T-cell (primary cell): ENCODE measurements at places on chromosomes 5 and 9.
A peak's percentile ranks its signal among the peaks of the same experiment; 100 is the strongest.

DNA sequence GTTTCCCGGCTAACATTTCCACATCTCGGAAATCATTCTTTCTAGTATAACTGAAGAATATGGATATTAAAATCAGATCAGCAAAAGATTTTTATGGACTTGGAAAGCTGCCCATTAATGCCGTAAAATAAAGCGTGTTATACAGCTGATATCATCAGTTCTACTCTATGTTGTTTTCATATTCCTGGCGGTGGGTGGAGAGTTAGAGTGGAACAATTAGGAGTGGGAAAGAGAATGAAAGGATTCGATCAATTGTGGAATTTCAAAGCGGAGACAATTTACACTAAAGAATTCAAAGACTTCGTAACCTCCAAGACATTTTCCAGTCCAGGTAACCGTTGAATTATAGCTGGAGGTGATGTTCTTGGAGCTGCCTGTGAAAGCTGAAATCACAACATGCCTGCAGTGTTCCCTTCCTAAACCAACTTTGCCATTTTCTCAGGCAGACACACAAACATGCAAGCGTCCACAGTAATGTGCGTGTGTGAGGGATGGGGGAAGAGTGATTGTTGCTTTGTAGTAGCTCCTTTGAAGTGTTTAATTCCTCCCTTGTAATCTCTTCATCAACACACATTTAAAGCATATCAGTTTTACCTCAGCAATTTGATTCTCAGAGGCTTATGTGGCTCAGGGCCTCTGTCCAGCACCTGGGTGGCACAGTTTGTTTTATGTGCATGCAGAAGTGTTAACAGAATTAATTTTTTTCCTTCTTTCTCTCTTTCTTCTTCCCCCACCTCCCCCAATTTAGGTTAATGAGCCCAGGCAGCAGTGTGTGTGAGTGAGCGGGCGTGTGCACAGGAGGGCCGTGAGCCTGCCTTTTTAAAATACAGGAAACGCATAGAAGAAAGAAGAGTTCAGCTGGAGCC, 544.1 kb downstream of the RAB3C start:
- DNase-seq = no peak

GRCh38 chr5:166724284-166724683, 1567.2 kb upstream of the WWC1 start:
- DNase-seq = no peak

DNA sequence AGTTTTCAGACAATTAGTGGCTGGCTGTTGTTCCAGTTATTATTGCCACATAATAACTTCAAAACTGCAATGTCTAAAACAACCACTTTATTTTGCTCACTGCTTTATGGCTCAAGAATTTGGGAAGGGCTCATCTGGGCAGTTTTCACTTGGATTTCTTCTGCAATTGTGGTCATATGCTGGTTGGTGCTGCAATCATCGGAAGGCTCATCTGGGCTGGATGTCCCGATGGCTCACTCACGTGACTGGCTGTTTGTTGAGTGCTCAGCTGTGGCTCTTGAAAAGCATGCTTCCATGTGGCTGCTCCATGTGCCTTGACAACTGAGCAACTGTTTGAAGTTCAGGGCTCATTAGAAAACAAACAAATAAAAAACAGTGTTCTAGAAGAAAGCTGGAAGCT, 1032.5 kb downstream of the DTWD2 start:
- no peak for DNase-seq

DNA sequence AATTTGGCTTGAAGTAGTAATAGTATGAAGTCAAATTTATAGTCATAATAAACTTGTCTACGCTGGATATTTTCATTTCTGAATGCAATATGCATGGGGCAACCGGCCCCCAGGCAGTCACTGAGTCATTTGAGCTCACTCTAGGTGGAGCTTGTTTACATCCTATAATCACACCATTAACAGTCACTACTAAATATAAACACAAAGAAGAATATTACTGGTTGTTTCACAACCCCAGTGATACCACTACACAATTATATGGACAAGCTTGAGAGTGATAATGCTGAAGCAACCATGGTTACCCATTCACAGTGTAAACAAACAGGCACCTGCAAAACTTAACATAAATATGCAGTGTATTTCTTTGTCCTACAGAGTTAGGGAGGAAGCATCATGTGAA, 68.7 kb downstream of the MARCHF3 start:
- DNase-seq = no peak

DNA sequence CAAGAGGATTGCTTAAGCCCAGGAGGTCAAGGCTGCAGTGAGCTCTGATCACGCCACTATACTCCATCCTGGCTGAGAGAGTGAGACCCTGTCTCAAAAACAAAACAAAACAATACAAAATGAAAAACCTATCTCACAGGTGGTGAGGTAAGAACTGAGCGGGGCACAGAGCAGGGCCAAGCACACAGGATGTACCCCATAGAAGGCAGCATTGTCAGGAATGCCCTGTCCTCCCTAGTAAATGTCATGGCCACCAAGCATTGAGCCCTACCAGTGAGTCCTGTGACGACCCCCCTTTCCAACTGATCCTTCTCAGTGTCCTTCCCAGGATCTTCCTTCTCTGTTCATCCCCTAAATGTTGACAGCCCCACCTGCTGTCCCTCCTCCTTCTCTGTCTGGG, 44.6 kb upstream of the ALDH1B1 start:
- DNase-seq = no peak

GRCh38 chr5:158705901-158706300, 393.8 kb downstream of the EBF1 start:
- no peak for DNase-seq

GRCh38 chr9:97747201-97747965, 50.2 kb upstream of the XPA start:
- DNase-seq = no peak

GRCh38 chr5:107578051-107578635, 92.6 kb downstream of the EFNA5 start:
- no peak for DNase-seq

- no peak for DNase-seq
Observed at GRCh38 chr9:103941104-103941503, 153.0 kb upstream of the SMC2 start.

- peak; percentile 23 for DNase-seq
Observed at GRCh38 chr5:95817430-95817829, 5.1 kb downstream of the GLRX start.

- DNase-seq = no peak
Observed at GRCh38 chr9:89814340-89815040, 209.7 kb downstream of the GADD45G start.

- no peak for DNase-seq
Observed at GRCh38 chr5:154418344-154418820, 27.4 kb upstream of the SAP30L start.

- no peak for DNase-seq
Observed at GRCh38 chr5:32565145-32565544, 20.2 kb upstream of the SUB1 start.

DNA sequence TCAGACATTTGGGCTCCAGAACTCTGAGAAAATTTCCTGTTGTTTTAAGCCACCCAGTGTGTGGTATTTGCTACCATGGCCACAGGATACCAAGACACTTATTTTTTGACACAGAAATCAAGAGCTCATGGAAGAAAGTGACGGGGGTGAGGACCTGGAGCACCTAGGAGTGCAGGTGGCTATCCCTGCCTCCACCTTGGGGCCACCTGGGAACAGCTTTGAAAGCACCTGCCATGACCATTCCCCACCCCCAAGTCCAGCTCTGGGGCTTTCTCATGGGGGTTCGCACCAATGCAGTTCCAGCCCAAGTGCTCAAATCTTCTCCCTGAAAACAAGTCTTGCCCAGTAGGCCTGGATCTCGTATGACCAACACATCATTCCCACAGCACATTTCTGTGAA, 214.9 kb upstream of the IRX1 start:
- DNase-seq = no peak

GRCh38 chr5:98499892-98500291, 273.6 kb upstream of the RGMB start:
- DNase-seq = no peak

- DNase-seq = peak; percentile 75
Observed at GRCh38 chr9:76458903-76459693, at the start of gene GCNT1. Gene GCNT1, plus strand, starts transcription at chr9:76459182. Its CDS starts 43,200 bp downstream, at chr9:76502382.

- no peak for DNase-seq
Observed at GRCh38 chr9:14321517-14322130, 7.7 kb upstream of the NFIB start.

GRCh38 chr5:65248896-65249295, 232.8 kb downstream of the ADAMTS6 start:
- DNase-seq = no peak

GRCh38 chr9:90245661-90246060, 397.0 kb downstream of the DIRAS2 start:
- no peak for DNase-seq

DNA sequence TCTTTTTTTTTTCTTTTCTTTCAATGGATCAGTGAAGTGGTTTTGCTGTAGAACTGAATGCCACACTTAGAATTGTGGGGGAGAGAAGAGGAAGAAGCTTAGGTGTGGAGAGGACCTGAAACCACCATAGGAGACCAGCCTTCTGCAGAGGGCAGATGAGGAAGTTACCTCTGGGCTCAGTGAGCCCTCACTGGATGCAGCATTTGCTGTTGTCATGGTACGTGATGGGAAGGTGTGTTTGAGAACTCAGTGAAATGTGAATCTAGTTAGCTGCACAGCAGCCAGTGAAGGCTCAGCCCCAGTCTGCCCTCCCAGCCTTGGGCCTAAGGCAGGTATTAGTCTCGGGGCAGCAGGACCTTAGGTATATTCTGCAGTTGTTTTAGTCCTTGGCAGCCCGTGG, 17.5 kb downstream of the CYFIP2 start:
- DNase-seq = no peak

DNA sequence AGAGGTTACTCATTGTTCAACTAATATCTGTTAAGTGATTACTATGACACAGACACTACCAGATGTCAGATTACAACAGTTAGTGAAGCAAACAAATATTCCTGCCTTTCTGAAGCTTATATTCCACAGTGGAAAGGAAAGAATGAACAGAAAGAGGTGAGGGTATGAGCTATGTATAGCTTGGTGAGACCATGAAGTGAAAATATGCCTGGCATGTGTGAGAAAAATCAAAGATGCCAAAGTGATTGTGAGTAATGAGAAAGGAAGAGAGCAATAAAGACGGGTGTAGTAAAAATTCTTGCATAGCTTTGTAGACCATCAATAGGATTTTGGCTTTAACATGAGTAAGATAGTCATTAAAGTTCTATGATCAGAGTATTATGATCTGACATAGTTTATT, 734.5 kb upstream of the NUDT12 start:
- no peak for DNase-seq

DNA sequence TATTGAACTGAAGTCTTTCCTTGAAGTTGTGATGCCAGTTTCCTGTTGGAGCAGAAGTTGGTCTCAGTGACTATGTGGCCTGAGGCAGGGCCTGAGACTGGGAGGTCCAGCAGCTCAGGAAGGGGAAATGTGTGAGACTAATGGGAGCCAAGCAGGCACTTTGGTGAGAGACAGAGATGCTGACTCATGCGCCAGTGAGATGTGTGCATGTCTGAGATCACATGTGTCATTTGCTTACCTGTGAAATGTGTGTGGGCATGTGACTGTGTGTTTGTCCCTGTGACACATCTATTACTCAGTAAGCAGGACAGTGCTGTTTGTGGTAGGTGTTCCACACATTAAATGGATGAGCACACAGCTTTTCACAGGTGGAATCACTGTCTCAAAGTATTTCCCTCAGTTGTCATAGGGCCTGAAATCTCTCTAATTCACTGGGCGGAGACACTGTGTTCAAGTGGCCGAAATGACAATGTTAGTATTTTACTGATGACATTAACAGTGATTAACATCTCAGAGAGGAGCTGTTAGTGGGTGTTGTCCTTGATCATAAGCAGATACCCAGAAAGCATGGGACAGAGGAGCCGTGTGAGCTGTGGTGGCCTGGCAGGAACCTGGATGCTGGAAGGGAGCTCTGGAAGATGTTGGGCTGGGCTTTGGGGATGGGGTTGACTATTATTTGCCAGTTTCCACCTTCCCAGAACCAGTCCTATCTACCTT, 7.4 kb downstream of the NPR2 start:
- no peak for DNase-seq
